ENCODE measurements at places on chromosomes 6 and 20. TPM values are rescaled to one million over a fixed set of nuclear protein-coding genes. Genes with fewer than 3 reads are reported as not detected.

DNA sequence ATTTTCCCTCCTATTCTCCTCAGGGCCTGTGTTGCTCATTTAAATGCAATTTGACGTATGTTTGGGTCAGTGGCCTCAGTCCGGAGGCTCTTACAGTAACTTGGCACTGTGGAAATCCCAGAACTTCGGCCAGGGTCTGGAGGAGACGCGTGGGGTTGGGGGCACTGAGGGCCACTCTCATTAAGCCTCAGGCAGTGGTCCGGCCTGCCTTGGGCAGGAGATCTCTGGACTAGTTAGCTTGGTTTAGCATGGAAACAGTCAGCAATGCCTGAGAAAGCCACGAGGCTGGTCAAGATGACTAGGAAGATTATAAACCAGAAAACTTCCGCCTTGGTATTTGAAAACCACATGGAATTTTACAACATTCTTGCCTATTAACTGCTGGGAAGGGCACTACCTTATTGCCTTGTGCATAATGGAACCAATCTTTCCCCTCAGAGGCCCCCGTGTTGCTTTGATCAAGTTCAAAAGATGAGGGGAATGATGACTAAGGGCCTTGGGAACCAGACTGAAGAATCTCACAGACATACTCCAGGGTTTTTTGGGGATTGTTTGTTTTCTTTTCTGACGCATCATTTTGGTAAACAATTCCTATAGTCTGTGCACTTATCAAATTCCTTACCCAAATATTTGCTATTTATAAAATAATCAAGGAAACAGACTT, 206.0 kb upstream of the PREP start:
- no peak for DNase-seq

DNA sequence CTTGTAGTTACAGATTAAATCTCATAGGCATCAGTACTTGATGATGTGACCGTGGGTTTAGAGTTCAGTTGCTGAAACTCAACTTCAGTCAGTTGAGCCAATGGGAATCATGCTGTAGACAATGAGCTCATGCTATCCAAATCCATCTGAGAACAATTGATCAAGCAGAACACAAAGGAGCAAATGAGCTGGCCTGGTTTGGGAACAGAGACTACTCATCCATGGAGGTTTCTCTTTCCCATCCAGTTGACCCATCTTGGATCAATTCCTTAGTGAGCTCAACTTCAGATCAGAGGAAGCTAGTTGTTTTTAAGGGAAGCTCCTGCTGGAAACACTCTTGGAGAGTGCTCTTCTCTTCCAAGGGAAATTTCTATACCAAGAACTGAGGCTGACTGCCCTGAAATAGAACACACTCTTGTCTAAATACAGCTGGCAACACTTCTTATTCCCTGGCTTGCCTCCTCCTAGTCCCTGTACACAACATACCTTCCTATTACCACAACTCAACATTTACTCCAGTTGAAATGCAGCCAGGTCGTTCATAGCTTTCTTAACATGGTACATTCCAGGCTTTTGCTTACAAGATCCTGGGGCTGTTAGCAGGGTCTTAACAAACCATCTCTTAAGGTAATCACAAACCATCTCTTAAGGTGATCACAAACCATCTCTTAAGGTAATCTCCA, 203.9 kb upstream of the PRDM1 start:
- no peak for DNase-seq

GRCh38 chr6:73515204-73515655, 5.6 kb downstream of the EEF1A1 start:
- DNase-seq: no peak

- no peak for DNase-seq
Measured at GRCh38 chr6:23202207-23202606, 632.8 kb downstream of the HDGFL1 start.

The PSORS1C2 gene
- total RNA-seq: not detected
